ENCODE measurements at places on chromosomes 7 and 10.

- no peak for DNase-seq
Measured at GRCh38 chr7:103396471-103396870, 49.0 kb downstream of the PSMC2 start.

GRCh38 chr10:100869399-100869798 is 43.4 kb upstream of the SLF2 start:
- DNase-seq = no peak

DNA sequence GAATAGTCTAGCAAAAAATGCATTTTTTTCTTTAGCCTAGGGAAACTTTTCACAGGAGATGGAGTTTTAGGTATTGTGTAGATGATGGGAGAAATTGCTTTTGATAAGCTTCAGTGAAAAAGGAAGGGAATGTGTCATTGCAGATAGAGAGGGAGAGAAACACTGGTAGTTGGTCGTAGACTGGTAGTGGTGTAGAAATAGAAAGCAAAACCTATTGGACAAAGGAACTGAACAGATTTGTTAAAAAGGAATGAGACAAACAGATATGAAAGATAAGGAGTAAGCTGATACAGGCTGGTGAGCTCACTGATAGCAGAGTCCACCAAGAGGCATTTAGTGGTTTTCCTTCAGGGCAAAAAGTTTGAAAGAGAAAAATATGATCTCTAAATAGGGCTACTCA is 94.3 kb downstream of the ZEB1 start:
- DNase-seq = no peak

DNA sequence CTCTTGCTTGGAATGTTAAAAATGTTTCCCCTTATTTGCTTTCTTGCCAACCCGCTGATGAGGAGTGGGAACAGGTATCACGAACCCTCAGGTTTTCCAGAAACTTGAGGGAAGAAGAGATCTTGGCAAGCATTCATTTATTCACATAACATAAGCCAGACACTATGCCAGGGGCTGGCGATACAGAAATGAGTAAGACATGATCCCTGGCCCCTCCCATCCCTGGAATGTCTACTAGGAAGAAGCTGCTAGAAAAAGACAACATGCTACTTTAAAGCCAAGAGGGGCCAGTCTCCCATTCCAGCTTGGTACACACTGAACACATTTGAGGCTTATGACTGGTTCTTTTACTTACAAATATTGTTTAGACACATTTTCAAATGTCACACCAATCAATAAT is 26.4 kb downstream of the SLC35B4 start:
- no peak for DNase-seq

GRCh38 chr10:16116404-16117304 is 256.3 kb upstream of the MINDY3 start:
- DNase-seq = peak; percentile 10

- no peak for DNase-seq
Measured at GRCh38 chr7:110718503-110719205, 372.3 kb upstream of the LRRN3 start.

DNA sequence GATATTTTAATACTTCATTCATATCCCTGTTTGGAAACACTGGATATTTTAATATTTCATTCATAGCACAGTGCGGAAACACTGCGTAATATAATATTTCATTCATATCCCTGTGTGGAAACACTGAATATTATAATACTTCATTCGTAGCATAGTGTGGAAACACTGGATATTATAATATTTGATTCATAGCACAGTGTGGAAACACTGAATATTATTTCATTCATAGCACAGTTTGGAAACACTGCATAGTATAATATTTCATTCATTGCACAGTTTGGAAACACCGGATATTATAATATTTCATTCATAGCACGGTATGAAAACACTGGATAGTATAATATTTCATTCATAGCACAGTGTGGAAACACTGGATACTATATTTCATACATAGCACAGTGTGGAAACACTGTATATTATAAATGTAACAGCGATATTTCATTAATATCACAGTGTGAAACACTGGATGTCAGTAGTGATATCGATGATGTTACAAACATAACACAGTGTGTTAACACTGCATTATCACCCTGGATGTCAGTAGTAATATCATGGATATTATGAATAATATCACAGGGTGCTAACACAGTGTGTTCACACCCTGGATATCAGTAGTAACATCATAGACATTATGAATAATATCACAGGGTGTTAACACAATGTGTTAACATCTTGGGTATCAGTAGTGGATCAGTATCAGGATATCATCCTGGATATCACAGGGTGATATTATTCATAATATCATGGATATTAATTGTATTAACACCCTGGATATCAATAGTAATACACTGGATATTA is 2.9 kb upstream of the TMEM225B start:
- DNase-seq = no peak

DNA sequence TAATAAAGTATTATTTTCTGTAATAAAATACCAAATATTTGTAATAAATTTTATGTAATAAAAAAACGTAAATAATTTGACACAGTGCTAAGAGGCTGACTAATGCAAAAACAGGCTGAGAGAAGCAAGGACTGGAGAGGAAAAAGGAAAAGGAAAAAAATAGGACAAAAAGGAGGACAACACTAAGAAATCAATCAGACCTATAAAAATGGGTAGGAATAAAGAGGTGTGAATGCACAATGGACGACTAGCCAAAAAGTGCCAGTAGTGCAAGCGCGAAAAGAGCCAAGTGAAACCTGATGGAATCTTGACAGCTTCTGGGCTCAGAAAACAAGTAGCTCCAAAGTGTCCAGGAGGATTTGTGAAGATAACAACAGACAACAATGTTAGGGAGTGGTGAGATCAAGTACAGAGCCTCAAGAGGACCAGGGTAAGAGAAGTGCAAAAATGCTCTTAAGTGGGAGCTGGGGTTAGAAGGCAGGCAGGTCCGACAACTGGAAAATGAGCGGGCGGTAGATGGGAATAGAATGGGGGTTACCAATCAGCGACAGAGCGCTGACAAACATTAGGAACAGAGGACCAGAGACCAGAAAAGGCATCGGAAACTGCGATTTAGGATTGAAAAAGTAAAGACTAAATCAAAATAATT is 1.2 kb downstream of the BRAF start:
- DNase-seq = peak; percentile 14

- no peak for DNase-seq
Measured at GRCh38 chr10:68185085-68185484, 46.8 kb downstream of the ATOH7 start.

Measured in foreskin melanocyte (primary cell).